ENCODE measurements at places on chromosomes 6 and 20.

DNA sequence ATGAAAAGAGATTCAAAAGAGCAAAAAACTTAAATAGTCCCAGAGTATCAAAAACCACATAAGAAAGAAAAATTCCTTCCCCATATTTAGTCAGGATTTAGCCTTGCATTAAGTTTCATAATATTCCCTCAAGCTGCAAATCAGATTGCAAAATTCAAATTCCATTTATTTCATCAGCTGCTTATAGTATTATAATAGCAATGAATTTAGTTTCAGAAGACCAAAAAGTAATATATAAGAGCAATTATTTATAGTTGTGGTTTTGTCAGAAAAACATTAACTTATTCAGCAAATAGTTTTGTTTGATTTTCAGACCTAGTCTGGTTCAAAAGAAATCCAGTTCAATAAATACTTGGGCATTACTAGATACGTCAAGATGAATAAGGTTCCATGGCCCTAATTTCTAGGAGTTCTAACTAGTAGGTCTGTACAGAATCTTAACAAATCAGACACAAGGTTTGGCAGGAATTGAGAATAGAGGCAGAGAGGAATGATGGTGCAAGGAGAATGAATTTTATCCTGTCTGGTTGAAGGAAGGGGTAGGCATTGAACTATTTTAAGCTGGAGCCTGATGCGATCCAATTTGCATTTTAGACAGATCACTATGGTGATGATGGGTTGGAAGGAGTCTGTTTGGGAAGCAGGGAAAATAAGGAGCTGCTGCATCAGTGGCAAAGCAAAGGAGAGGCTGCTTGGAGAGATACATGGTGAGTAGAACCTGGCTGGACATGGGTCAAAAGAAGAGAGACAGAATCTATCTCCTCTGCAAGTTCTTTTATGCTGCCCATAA is 163.9 kb upstream of the STXBP5 start:
- DNase-seq: no peak

DNA sequence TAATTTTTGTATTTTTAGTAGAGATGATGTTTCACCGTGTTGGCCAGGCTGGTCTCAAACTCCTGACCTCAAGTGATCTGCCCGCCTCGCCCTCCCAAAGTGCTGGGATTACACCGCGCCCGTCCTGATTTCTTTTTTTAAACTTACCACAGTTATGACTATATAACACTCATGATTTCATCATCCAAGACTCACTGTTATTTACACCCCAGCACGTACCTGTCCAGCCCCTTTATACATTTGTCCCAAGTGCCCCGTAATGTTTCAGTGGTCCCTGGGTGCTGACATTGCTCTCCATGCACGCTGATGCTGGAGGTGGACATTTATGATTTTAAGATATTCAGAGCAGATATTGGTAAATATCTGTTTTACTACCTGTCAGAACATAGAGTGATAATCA is 219.9 kb upstream of the GMDS start:
- no peak for DNase-seq

DNA sequence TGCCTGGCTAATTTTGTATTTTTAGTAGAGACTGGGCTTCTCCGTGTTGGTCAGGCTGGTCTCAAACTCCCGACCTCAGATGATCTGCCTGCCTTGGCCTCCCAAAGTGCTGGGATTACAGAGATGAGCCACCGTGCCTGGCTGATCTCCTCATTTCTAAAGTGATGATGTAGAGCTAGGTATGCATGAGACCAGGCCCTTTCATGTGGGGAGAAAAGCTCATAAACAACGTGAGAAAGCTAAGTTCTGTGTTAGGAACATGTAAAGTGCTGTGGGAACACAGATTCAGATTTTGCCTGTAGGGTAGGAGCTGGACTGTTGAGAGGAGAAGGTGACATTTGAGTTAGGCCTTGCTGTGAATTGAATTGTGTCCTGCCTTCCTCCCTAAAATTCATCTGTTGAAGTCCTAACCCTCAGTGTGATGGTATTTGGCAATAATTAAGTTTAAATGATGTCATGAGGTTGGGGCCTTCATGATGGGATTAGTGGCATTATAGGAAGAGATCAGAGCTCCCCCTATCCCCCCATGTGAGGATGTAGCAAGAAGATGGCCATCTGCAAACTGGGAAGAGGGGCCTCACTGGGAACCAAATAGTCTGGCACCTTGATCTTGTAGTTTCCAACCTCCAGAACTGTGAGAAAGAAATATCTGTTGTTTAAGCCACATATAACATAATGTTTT is 49.2 kb downstream of the SCAND1 start:
- no peak for DNase-seq

DNA sequence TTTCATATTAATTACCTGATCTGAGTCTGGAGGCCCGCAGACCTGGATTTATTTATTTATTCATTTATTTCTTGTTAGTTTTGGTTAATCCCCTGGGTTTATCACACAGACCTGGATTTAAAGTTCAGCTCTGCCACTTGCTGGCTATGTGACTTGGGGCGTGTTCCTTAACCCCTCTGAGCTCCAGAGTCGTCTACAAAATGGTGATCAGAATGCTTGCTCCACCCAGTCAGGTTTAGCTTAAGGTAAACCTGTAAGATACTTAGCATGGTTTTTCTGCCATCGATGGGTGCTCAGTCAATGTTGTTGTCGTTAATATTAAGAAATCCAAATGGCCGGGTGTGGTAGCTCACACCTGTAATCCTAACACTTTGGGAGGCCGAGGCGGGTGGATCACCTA is 23.4 kb downstream of the SHLD1 start:
- DNase-seq: no peak

- DNase-seq: no peak
These were observed 77.5 kb upstream of the ESR1 start for GRCh38 chr6:151729829-151730495.

- DNase-seq: peak; percentile 38
These were observed 1567.2 kb upstream of the DEFB115 start for GRCh38 chr20:29690274-29690673.

DNA sequence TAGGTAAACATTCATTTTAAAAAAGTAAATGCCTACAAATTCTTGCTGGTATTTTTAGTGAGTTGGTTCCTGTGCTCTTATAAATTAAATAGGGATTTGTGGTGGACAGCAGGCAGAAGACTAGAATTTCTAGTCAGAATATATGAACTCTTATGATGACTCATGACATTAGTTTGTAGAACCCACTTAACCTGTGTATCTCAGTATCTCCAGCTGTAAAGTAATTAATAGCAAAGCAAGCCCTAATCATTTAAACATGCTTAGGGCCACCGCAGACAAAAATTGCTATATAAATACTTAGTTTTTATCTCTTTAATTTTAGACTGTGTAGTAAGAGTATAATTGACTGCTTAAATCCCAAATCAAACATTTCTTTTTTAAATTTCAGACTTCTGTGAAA is 2.4 kb downstream of the FAM135A start:
- DNase-seq: no peak
